AG10803 (cell line): ENCODE measurements at places on chromosomes 5 and 9.

- DNase-seq, result peak; percentile 52
These were observed 91.1 kb upstream of the CACNA1B start for GRCh38 chr9:137786511-137786920.

DNA sequence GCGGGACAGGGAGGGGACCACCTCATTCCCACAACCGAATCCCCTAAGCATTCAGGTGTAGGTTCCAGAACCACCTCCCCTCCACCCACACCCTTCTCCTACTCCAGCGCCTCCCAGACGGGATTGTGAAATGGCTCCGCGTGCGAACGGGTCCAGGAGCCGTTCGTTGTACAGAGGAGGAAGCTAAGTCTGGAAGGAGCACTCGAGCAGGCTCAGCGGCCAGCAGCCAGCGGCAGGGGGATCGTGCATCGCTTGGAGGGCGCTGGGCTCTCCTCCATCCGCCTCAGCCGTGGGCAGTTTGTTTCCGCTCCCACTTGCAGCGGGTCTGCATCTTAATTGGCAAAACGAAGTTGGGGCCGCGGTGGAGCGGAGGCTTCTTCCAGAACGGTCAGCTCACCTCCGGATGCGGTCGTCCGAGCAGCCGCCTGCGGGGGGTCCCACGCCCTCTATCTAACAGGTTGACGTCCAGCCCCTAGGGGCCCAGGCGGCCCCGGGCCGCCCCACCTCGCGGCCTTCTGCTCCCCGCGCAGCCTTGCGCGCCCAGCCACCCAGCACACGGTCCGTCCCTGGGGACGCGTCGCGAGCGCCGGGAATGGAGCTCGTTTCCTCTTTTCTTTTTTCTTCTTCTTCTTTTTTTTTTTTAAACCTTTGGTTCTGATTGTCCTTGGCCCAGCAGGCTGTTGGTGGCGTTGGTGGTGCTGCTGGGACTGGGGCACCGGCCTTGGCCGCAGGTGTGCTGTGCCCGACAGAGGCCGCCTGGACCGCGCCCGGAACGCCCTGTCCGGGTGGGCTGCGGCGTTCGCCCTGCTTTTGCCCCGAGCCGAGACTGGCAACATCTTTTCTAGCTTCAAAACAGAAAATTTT, 3.9 kb upstream of the BARX1 start:
- DNase-seq, result peak; percentile 19

DNA sequence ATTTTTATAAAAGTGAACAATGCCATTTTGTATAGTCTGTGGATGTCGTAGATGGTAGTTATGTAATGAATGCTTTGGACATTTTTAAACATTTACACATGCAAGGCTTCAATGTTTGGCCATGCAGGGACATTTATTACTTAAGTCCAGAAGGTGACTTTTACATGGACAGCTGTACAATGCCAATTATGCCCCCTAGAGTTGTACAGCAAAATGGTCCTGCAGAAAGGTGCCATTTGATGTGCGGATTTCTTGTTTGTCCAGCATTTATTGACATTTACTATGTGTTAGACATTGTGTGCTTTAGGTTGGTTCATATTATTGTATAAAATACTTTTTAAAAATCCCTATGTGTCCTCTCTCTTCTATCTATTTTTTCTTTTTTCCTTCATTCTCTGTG, 22.5 kb upstream of the COMMD10 start:
- DNase-seq, result no peak

- DNase-seq, result no peak
These were observed 74.3 kb downstream of the ABCA1 start for GRCh38 chr9:104853683-104854082.

DNA sequence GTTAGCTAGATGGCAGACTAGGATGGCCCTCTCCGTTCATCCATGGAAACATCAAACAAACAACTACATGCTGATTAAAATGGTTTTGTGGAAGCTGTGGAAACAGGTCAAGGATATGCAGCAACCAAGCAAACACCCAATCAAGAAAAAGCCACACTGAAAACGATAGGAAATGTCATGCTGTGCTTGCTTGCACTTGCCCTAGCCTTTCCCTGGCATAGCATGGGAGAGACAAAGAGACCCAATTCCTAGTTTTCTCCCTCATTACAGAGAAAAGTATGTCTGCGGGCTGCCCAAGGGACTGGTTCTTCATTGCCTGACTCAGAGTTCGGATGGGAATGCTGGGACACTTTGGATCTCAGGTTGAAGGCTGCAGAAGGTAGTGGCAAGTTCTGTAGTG, 98.7 kb downstream of the FANCC start:
- DNase-seq, result no peak

DNA sequence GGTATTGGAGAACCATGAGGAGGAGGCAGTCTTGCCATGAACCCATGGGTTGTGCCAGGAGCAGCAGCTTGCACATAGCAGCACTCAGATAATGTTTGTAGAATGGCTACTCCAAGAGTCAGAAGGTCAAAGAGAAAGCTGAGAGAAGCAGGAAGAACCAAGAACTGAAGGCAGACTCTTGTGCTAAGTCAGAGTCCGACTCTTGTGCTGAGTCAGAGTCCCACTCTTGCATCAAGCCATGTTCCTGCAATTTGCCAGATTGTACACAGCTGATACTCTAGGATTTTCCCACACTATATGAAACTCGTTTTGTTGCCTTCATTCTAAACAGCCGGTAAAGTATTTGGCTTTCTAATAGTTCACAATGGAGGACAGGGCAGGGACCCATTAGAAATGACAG, 26.2 kb upstream of the HSPA9 start:
- peak; percentile 70 for DNase-seq

GRCh38 chr9:35798658-35799374, 7.4 kb downstream of the NPR2 start:
- peak; percentile 42 for DNase-seq

DNA sequence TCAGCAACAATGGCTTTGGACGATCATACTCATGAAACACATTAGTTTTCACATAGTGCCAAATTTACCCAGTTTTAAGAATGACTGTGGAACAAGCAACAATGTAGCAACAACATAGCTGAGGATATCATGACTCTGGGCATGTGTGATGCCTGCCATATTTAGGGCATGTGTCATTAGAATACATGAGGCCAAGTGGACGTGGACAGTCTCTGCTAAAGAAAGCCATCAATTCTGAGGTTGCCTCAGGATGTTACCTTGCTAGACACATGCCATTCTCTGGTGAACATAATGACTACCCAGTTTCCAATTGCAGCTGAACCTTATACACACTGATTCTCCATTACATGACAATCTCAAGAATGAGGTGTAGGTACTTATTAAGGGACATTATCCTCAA, 103.3 kb upstream of the ADAMTS19 start:
- no peak for DNase-seq

DNA sequence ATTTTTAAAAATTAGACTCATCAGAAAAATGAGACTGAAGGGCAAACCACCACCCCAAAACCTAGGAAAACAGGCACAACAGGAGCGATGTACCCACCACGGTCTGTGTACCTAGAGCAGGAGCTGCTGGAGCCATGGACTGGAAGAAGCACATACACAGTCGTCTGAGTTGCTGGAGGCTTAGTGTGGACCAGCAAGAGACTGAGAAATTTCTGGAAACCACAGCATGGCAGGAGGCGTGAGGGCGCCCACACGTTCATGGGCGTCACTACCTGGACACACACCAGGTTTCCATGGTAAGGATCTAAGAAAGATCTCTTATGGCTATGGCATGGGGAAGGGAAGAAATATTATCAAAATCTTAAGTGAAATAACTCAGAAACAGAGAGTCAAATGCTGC, 91.9 kb downstream of the MED10 start:
- DNase-seq, result no peak

GRCh38 chr5:29054282-29054681, 2015.9 kb upstream of the CDH9 start:
- no peak for DNase-seq

DNA sequence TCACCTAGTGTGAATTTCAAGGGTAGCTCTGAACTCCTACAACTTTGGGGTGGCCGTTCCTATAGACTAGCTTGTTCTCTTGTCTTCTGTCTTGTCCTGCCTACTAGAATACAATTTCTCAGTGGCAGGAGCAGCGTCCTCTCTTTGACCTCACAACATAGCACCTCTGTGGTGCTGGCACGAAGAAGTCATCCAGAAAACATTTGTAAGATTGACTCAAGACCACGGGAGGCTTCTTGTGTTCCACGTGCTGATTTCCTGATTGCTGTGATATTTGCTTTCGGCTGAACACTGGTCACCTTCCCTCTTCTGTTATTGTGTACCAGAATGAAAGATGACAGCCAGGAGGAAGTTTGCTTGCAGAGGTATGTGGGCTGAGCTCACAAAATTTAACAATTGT, 27.0 kb downstream of the SLC1A1 start:
- no peak for DNase-seq

DNA sequence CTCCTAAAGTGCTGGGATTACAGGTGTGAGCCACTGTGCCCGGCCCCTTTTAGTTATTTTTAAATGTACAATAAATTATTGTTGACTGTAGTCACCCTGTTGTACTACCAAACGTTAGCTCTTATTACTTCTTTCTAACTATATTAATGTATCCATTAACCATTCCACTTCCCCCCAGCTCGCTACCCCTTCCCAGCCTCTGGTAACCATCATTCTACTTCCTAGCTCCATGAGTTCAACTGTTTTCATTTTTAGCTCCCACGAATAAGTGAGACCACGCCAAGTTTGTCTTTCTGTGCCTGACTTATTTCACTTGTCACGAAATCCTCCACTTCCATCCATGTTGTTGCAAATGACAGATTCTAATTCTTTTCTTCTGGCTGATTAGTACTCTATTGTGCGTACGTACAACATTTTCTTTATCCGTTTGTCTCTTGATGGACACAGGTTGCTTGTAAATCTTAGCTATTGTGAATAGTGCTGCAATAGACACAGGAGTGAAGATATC, 6.5 kb downstream of the LURAP1L start:
- no peak for DNase-seq

- DNase-seq, result peak; percentile 92
These were observed 56.0 kb downstream of the AOPEP start for GRCh38 chr9:94782355-94783101.

DNA sequence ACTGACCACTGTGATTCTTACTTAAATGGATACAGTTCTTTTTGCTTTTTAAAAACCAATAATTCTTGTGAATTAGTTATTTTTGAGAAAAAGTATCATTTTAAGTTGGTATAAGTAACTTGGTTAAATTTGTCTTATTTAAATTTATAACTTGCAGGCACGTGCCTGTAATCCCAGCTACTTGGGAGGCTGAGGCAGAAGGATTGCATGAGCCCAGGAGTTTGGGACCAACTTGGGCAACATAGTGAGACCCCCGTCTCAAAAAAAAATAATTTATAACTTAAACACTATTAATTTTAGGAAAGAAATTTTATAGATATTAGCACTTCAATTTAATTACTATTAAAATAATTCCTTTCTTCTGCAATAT, 5.0 kb downstream of the CPEB4 start:
- no peak for DNase-seq

GRCh38 chr5:65334077-65334476, 147.6 kb downstream of the ADAMTS6 start:
- no peak for DNase-seq

GRCh38 chr9:137470785-137471184, 11.7 kb upstream of the NSMF start:
- DNase-seq, result no peak

DNA sequence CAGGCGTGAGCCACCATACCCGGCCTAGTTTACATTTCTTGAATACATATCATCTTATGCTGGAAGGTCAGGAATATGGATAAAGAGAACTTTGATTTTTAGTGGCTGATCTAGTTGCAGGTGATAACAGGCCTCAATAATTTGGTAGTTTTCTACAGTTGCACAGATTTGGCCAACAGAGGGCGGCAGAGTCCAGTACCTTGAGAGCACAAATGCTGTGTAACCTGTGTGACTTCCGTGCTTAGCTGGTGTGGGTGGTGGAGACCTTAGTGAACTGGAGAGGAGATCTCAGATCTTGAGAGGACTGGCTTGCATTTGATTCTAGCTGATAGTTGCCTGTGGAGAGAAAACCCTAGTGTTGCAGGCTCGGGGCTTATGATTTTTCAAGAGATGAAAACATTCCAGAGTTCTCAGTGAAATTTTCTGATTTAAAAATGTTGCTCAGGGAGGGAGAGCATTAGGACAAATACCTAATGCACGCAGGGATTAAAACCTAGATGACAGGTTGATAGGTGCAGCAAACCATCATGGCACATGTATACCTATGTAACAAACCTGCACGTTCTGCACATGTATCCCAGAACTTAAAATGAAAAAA, 17.4 kb upstream of the GPR151 start:
- DNase-seq, result peak; percentile 45
